ENCODE measurements at places on chromosomes 16 and 17.

GRCh38 chr16:81537721-81538561 lies 93.3 kb downstream of the CMIP start:
- DNase-seq, result no peak

DNA sequence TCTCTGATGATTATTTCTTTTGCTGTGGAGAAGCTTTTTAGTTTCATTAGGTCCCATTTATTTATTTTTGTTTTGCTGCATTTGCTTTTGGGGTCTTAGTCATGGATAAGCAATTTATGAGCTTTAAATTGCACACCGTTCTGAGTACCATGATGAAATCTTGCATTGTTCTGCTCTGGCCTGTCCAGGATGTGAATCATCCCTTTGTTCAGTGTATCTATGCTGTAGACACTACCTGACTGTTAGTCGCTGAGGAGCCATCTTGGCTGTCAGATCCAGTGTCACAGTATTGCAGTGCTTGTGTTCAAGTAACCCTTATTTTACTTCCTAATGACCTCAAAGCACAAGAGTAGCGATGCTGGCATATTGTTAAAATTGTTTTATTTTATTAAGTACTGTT lies 218.0 kb upstream of the CNTNAP4 start:
- DNase-seq, result no peak

- DNase-seq, result no peak
Observed at GRCh38 chr16:72287649-72288048, 115.7 kb upstream of the PMFBP1 start.

- peak; percentile 95 for DNase-seq
Observed at GRCh38 chr16:84718-85406, 6.8 kb downstream of the MPG start.

- DNase-seq, result no peak
Observed at GRCh38 chr17:66726846-66727245, 108.1 kb upstream of the CACNG5 start.

DNA sequence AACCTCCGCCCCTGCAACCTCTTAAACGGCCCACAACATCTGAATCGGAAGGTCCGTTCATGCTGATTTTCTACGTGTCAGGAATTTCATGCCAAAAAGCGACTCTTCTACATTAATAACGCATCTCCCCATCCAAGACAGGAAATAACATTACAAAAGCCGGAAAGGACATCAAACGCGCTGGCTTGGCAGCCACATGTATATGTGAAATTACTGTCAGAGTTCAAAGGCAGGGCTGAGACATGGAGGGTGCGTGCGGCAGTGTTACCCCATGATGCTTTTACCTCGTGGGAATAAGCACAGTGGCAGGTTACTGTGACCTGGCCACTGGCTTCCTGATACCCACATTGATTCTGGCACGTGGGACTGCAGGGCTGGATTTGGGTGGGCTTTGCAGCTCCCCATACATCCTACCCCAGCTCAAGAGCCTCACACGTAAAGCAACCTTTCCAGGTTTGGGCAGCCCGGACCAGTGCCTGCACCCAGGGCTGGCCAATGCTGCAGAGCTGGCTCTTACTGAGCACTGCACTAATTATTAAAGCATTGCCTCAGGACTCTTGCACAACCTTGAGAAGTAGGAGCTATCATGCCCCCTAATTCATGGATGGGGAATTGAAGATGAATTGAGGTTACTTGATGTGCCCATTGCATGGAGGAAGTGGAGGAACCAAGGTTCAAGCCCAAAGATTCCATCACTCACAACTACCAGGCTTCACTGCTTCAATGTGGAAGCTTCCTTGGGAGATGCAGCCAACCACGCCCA lies 120.6 kb upstream of the FOXF1 start:
- DNase-seq, result no peak

DNA sequence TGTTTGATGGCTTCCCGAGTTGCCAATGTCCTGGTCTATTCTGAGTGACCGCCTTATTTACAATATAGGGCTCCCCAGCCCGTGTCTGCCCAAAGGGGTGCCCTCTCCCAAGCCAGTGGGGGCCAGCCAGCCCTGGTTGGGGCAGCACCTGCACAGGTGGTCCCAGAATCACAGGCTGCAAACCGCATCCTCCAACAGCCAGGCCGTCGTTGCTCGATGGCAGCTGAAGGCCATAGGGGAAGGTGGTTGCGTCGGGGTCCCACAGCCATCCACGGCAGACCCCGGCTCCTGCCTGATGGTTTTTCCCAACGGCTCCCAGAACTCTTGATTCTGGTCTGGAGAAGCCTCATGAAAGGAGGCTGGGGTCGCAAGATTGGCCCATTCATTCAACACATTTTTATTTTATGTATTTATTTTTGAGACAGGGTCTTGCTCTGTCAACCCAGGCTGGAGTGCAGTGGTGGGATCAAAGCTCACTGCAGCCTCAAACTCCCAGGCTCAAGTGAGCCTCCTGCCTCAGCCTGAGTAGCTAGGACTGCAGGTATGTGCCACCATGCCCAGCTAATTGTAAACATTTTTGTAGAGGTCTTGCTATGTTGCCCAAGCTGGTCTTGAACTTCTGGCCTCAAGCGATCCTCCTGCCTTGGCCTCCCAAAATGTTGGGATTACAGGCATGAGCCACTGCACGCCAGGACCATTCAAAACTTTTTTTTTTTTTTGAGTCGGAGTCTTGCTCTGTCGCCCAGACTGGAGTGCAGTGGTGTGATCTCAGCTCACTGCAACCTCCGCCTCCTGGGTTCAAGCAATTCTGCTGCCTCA lies 79.0 kb upstream of the TOB1 start:
- DNase-seq, result no peak

- no peak for DNase-seq
Observed at GRCh38 chr16:68563631-68564381, 24.7 kb downstream of the ZFP90 start.

DNA sequence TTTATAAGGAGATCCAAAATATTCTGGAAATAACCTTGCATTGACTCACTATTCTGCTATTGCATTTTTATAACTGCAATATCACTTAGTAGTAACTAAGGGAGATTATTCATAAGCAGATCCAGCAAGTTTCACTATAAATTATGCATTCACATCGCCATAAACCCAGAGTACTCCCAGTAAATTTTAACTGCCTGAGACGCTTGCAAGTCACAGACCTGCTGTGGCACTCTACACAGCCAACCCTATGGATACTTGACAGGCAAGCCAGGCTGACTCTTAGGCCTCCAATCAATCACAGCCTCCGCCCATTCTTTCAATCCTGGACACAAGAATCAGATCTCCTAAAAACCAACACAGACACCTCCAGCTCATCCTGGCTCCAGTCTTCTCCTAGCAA lies 28.2 kb downstream of the USP31 start:
- DNase-seq, result no peak

- no peak for DNase-seq
Observed at GRCh38 chr16:13153696-13154095, 252.3 kb downstream of the SHISA9 start.

Data from AG08395 (cell line).